ENCODE measurements at places on chromosomes 7 and 10.

DNA sequence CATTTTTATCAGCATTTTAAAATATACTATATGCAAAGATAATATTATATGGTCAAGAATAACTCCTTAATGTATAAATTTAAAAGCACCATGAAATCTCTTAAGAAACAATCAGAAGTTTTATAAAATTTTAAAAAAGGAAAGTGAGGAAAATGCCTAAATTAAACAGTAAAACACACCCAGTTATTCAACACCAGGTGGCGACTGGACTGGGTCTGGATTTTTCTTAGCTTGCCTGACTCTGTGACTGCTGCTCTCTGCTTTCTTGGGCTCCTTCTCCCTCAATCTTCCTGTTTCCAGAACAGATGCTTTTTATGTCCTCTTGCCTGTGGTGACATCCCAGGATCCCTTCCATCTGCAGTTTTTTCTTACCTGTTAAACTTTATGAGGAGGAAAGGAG lies 200.3 kb downstream of the BICC1 start:
- DNase-seq = no peak

- peak; percentile 49 for DNase-seq
Observed at GRCh38 chr10:93589648-93590562, 11.1 kb downstream of the RBP4 start.

DNA sequence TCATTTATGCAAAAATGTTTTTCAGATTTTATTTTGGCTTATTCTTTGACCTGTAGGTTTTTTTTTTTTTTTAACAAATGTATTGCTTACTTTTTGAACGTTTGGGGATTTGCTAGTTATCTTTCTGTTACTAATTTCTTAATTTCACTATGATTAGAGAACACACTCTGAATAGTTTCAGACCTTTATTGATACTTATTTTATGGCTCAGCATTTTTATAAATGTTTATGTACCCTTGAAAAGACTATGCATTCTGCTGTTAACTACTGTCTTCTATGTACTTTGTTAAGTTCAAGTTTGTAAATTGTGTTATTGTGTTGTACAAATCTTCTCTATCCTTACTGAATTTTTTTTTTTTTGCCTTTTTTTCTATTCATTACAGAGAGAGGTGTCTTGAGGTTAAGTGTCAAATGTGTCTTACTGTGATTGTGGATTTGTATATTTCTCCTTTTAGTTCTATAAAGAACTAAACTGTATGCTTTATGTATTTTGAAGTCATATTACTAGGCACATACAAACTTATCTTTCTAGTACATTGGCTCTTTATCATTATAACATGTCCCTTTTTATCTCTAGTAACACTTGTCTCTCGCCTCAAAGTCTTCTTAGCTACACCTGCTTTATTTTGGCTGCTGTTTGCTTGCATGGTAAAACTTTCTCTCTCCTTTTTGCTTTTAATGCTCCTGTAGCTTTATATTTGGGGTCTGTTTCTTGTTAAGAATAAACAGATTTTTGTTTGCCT lies 8.1 kb downstream of the MKLN1 start:
- DNase-seq = no peak

DNA sequence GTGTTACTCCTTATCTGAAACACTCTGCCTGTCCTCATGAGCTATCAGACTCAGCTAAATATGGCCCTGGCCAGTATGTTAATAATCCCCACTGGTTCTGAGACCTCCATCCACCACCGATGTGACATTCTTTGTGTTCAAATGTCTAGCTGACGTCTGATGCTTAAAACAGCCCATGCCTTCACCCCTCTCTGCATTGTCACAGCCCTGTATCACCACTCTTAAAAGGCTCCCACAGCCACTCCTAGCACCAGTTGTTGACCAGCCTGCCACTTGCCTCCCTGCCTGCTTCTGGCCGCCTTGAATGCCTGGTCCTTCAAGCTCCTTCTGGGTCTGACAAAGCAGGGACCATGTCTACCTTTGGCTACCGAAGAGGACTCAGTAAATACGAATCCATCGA lies at the start of gene LMOD2:
TSS of gene LMOD2 (plus strand) at position 253 of the 400 bp plus-strand sequence. CDS start at position 351, 98 bp downstream.
- no peak for DNase-seq

DNA sequence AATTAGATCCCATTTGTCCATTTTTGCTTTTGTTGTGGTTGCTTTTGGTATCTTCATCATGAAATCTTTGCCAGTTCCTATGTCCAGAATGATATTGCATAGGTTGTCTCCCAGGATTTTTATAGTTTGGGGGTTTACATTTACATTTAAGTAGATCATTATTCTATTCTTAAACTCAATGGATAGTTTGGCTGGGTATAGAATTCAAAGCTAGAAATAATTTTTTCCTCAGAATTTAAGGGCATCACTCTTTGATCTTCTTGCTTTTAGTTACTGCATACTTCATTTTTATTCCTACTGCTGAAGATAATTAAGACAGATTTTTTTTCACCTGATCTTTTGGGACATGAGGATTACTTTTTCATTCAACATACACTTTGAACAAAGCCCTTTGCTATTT lies 29.8 kb downstream of the SFR1 start:
- no peak for DNase-seq

DNA sequence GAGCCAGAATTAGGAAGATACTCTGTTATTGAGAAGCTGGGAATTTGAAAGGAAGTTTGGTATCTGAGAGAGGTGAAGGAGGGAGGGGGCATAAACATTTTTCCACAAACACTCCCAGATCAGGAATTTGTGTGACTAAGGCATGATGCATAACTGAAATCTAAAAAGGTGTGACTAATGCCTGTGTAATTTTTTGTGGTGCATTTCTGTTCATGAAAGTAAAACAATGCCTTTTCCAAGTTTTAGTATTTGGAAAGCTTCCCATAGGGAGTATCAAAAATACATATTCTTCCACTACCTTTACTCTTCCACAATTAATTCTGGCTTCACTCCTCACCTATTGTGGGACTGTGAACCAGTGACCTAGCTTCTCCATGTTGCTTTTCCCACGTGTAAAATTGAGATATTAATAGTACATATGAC lies 56.4 kb upstream of the CAV2 start:
- DNase-seq = no peak

- no peak for DNase-seq
Observed at GRCh38 chr7:156764016-156764669, 123.6 kb downstream of the RNF32 start.
